Heart left ventricle (tissue), 16 donors: ENCODE measurements at places on chromosomes 4 and X. TPM values are rescaled to one million over a fixed set of nuclear protein-coding genes. Genes with fewer than 3 reads are reported as not detected.

MAPK10 gene
- polyA plus RNA-seq, result 2.0 TPM

GLA gene
- polyA plus RNA-seq, result 19.9 TPM

PAK3 gene
- 0.04 TPM for polyA plus RNA-seq

KLB gene
- 0.18 TPM for polyA plus RNA-seq

CDKL2 gene
- polyA plus RNA-seq, result not detected

MAGEB17 gene
- polyA plus RNA-seq, result 0.15 TPM

ARAP2 gene
- 0.39 TPM for polyA plus RNA-seq

CLDN22 gene
- polyA plus RNA-seq, result not detected

GYG2 gene
- polyA plus RNA-seq, result 1.2 TPM

ZIC3 gene
- polyA plus RNA-seq, result not detected

SRPX gene
- 137 TPM for polyA plus RNA-seq

CD99L2 gene
- 51.9 TPM for polyA plus RNA-seq

LINC00632 gene
- polyA plus RNA-seq, result 14.9 TPM

XK gene
- 4.3 TPM for polyA plus RNA-seq

WDR45 gene
- polyA plus RNA-seq, result 65.1 TPM

CXCL11 gene
- not detected for polyA plus RNA-seq

SPACA5B gene
- polyA plus RNA-seq, result not detected

CLIC2 gene
- 5.4 TPM for polyA plus RNA-seq

UGT2A3 gene
- polyA plus RNA-seq, result not detected

ERCC6L gene
- polyA plus RNA-seq, result 0.01 TPM

MAGEA2 gene
- polyA plus RNA-seq, result not detected

IL21 gene
- not detected for polyA plus RNA-seq
